ENCODE measurements at places on chromosomes 2 and 18.

DNA sequence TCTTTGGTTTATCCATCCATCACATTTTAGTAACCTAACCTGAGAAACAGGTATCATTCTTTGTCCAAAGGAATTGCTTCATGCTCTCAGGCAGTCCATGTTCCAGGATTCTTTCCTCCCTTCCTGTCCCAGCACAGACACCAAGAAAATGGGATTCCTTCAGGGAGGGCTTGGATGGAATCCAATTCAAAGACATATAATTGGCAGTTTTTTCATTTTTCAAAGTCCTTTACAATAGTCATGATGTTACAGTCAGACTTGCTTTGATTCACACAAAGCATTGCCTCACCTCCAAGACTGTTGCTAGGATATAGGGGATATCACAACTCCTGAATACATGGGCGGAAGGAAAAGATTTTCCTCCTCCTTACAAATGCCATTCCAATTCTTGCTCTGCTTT lies 241.4 kb upstream of the ACVR2A start:
- DNase-seq: no peak

- no peak for DNase-seq
These were observed 560.4 kb upstream of the SALL3 start for GRCh38 chr18:78419171-78419570.

- DNase-seq: no peak
These were observed 330.4 kb downstream of the SLC4A3 start for GRCh38 chr2:219957820-219958219.

- DNase-seq: no peak
These were observed 77.1 kb upstream of the COL3A1 start for GRCh38 chr2:188897096-188897495.

- no peak for DNase-seq
These were observed 195.4 kb upstream of the HDAC4 start for GRCh38 chr2:239596253-239596652.

GRCh38 chr2:238688193-238689153 lies 159.4 kb upstream of the TWIST2 start:
- DNase-seq: no peak

DNA sequence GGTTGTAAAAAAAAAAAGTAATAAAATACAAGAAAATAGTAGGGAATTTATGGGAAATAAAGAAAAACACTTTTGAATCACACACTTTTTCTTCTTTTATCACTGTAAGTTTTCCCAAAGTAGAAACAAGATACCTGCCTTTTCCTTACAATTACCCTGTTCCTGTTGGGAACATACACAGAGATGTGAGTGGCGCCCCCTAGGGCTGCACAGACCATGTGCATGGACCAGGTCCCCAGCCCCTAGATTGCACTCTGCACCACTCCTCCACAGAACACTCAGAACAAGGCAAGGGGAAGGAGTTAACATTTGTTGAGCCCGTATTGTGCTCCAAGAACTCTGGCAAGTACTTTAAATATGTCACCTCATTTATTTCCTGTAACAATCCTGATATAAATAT lies 118.7 kb upstream of the NRP2 start:
- no peak for DNase-seq

DNA sequence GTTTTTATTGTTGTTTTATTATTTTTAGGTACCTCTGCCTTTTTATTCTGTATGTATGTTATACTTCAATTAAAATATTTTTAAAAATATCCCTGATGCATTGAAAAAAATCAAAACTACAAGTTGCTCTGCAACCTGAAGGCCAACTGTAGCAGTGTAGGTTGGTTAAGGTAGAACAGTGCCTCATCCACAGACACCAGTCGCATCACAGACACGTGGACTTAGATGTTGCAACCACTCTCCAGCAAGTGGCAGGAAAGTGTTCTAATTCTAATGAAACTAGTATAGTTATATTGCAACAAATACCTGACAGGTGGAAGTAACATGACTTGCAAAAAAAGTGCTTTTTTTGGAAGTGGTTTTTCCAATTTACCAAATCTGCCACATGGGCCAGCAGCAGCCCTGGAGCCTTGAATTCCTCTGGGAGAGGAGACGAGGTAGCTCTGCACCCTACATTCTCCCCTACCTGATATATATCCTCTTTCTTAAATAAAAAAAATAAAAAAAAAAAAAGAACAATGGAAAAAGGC lies 28.4 kb upstream of the SLC3A1 start:
- DNase-seq: no peak

DNA sequence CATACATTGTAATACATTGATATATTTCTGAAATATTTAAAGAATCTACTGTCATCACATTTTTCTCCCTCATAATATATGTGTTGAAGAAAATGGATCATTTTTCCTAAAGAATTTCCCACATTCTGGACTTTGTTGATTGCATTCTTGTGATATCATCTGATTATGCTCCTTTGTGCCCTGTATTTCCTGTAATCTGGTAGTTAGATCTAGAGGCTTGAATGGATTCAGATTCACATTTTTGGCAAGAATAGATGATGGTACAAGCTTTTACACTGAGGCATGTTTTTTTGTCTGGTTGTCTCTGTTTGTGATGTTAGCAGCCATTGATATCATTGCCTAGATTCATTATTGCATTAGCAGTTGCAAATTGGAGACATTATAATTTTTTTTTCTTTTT lies 13.4 kb downstream of the UBXN2A start:
- no peak for DNase-seq

- DNase-seq: no peak
These were observed 226.8 kb upstream of the PXDN start for GRCh38 chr2:1971124-1971523.

DNA sequence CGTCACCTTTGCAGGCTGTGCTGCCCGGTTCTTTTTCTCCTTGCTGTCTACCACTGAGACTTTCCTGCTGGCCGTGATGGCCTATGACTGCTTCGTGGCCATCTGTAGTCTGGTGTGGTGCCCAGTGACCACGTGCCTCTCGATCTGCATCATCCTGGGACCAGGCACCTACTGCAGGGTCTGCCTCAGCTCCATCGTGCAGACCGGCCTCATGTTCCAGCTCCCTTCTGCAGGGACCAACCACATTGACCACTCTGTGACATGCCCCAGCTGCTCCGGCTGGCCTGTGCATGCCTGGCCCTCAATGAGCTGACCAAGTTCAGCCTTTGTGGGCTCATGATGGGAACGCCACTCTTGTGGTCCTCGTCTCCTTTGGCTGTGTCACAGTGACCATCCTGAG lies 26.7 kb downstream of the COPS9 start:
- DNase-seq: no peak

GRCh38 chr2:159677654-159678053 lies 34.7 kb upstream of the MARCHF7 start:
- DNase-seq: no peak

DNA sequence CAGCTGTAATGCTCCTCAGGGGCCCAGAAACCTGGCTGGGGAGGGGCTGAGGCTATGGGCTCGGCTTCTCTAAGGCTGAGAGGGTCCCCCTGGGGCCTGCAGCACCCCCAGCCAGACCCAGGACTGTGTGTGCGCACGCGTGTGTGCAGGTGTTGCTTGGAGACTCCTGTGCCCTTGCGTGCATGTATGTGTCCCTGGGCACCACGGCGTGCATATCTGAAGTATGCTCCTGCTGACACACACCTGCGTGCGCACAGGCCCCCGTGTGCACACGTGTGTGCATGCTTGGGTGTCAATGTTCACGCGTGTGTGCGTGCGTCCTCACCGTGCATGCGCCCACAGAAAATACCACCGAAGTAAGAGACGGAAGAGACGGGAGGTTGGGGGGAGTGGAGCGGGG lies 14.9 kb upstream of the ECEL1 start:
- DNase-seq: no peak

DNA sequence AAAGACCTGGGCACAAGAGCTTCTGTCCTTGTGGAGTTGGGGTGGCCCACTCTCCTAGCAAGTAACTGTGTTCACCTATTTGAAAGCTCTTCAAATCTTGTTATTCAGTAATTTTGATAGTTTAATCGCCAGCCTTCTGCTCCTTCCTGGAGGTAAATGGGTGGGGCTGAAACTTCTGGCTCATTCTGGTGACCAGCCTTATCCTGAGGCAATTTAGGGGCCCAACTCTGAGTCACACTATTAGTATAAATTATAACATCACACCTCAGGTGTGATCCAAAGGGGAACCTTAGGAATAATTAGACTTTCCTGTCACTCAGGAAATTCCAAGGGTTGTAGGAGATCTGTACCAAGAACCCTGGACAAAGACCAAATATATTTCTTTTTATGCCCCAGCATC lies 255.8 kb upstream of the RGPD4 start:
- DNase-seq: no peak
